NB4 (cell line): ENCODE measurements at places on chromosomes 2 and 18.
A peak's percentile ranks its signal among the peaks of the same experiment; 100 is the strongest.

- no peak for DNase-seq
These were observed 294.7 kb downstream of the LNPK start for GRCh38 chr2:175707322-175707721.

- peak; percentile 17 for DNase-seq
These were observed 31.2 kb upstream of the EDAR start for GRCh38 chr2:109020217-109020637.

DNA sequence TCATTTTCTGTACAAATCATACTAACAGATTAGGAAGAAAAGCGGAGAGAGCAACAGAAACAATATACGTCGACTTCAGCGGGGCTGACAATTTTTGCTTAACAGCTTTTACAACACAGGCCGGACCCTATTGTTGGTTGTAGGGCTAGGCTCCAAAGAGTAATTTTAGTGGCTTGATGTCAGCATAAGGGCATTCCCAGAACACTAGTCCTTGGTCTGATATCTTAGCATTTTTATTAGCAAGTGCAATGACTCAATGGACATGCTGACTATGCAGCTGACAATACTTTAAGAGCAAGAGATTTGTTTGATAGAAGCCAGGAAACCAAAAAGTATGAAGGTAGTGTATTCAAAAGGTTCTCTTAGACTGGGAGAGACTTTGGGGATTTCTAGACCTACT is 209.9 kb downstream of the LNPK start:
- DNase-seq = no peak

GRCh38 chr2:113930448-113930847 is 40.6 kb downstream of the ACTR3 start:
- no peak for DNase-seq

DNA sequence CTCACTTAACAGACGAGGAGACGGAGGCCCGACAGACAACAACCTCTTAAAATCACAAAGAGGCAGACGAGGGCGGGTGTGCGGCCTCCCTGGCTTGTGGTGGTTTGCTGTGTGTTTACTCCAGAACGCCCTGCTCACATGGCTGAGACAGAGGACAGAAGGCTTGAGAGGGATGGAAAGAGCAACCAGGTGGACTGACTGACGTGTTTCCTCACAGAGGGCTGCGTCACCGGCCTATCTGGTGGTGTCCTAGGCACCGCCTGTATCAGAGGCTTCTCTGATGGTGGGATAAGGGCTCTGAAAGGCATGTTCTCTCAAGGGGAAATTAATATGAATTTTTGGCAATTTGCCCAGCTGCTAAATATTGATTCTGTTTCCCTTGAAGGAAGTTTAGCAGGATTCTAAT is 47.0 kb upstream of the RALBP1 start:
- DNase-seq = no peak
